Urinary bladder (tissue), 4 donors: ENCODE measurements at places on chromosomes 7 and 10. TPM values are rescaled to one million over a fixed set of nuclear protein-coding genes. Genes with fewer than 3 reads are reported as not detected.

The SHH gene
- total RNA-seq, result 13.8 TPM

GRCh38 chr10:128540781-128541761, 414.8 kb upstream of the MKI67 start:
- DNase-seq, result peak; percentile 69

GRCh38 chr7:1742555-1743303, 72.7 kb downstream of the ELFN1 start:
- DNase-seq, result peak; percentile 64

- DNase-seq, result no peak
Measured at GRCh38 chr7:95646350-95646749, 50.0 kb upstream of the PDK4 start.

The LIPN gene
- total RNA-seq, result not detected

The CYP2E1 gene
- 1.1 TPM for total RNA-seq

DNA sequence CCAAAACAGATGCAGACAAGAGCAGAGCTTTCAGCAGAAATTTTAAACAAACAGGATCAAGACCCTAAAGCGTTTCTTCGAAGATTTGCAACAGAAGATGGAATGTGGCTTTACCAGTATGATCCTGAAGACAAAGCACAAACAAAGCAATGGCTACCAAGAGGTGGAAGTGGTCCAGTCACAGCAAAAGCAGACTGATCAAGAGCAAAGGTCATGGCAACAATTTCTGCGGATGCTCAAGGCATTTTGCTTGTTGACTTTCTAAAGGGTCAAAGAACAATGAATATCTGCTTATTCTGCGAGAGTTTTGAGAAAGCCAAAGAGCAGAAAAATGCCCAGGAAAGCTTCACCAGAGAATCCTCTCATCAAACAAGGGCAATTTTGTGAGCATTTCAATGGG, 130.4 kb downstream of the MBL2 start:
- DNase-seq, result no peak

DNA sequence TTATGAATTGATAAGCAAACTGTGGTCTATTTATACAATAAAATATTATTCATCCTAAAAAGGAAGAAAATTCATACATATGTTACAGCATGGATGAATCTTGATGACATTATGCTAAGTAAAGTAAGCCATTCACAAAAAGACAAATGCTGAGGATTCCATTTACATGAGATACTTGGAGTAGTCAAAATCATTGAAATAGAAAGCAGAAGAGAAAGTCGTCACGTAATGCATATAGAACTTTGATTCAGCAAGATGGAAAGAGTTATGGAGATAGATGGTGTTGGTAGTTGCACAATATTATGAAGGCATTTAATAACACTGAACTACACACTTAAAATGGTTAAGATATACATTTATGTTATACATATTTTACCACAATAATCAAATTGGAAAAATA, 309.7 kb upstream of the KLF6 start:
- DNase-seq, result no peak

The TMEM196 gene
- 1.0 TPM for total RNA-seq

DNA sequence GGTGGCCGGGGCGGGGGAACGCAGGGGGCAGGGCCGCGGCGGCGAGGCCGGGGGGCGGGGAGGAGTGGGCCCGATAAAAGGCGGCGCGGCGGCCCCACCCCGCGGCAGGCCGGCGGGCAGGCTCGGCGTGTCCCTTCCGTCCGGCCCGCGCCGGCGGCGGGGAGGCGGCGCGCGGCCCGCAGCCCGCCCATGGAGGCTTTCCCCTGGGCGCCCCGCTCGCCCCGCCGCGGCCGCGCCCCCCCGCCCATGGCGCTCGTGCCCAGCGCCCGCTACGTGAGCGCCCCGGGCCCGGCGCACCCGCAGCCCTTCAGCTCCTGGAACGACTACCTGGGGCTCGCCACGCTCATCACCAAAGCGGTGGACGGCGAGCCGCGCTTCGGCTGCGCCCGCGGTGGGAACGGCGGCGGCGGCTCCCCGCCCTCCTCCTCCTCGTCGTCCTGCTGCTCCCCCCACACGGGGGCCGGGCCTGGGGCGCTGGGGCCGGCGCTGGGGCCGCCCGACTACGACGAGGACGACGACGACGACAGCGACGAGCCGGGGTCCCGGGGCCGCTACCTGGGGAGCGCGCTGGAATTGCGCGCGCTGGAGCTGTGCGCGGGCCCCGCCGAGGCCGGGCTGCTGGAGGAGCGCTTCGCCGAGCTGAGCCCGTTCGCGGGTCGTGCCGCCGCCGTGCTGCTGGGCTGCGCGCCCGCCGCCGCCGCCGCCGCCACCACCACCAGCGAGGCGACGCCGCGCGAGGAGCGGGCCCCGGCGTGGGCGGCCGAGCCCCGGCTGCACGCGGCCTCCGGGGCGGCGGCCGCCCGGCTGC, at the start of gene NANOS1:
NANOS1 (plus strand) TSS at position 102 of the 808 bp plus-strand sequence; CDS start at position 190, 88 bp downstream.
- DNase-seq, result no peak
